ENCODE measurements at places on chromosomes 1 and 21. TPM values are rescaled to one million over a fixed set of nuclear protein-coding genes. Genes with fewer than 3 reads are reported as not detected.

DNA sequence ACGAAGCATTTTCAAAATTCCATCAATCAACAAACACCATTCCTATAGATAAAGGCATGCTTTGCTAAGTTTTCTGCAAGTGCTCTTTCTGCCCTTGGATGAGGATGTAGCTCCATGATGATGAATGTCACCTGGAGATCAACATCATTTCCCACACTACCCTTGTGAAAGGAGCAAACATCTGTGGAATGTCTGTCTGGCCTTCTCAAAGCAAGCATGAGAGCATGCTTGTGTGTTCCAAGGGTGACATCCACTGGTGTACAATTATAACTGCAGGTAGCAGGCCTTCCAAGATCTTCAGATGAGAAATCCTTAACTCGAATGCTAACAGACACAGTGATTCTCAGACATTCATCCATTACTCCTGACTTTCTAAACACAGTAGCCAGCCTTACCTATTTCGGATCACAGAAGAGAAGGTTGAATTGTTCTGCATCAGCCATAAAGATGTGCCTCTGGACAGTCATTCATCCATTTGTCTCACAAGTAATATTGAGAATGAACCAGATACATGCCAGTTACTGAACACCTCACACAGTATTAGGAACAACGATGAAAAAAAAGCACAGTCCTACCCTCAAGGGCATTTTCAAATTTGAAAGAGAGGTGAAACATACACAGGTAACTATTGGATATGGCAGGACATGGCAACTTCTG, 162.4 kb downstream of the TPR start:
- no peak for DNase-seq
- no peak overlapping the region for H3K27ac ChIP-seq
- H3K4me3 ChIP-seq: no peak overlapping the region
- H3K36me3 ChIP-seq: no peaks in the 10 kb centered on the region
- no peaks in the 10 kb centered on the region for H3K4me1 ChIP-seq
- peaks cover 3% of the 10 kb centered on the region for H3K27me3 ChIP-seq

- H3K36me3 ChIP-seq: no peaks in the 10 kb centered on the region
- no peak for DNase-seq
- H3K4me3 ChIP-seq: no peak overlapping the region
- peaks cover 21% of the 10 kb centered on the region for H3K4me1 ChIP-seq
- no peaks in the 10 kb centered on the region for H3K27me3 ChIP-seq
- H3K27ac ChIP-seq: no peak overlapping the region
Measured at GRCh38 chr1:89863165-89863830, 42.5 kb downstream of the LRRC8D start.

The SSX2IP gene
- 10.4 TPM for total RNA-seq

DNA sequence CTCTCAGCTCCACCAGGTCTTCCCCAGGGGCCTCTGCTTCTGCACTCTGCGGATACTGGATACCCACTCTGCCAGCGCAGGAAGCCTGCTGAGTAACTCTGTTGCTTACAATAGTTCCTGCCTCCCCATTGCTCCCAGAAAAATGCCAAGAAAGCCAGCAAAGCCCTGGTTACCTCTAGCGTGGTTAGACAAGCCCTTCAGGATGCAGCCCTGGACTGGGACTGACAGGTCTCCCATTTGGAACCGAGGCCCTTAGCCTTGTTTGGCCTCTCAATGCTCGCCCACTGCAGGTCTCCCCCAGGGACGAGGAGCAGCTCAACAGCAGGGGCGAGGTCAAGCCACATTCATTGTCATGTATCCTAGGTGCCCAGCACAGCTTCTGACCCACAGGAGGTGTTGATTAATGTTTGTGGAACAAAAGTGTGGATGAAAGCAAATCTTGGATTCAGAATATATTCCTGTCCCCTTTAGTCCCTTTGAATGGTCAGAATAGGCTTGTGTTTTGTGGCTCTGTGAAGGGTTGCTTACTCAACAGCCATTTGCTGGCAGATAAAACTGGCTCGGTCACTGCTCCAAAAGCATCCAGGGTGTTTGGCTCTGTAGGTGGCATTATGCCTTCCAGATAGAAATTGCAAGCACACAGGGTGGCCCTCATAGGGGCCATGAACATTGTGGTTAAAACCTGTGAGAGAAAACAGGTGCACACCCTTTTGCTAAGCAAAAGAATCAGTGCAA, 58.9 kb downstream of the C1orf198 start:
- no peak overlapping the region for H3K4me3 ChIP-seq
- no peaks in the 10 kb centered on the region for H3K27me3 ChIP-seq
- no peak for DNase-seq

DNA sequence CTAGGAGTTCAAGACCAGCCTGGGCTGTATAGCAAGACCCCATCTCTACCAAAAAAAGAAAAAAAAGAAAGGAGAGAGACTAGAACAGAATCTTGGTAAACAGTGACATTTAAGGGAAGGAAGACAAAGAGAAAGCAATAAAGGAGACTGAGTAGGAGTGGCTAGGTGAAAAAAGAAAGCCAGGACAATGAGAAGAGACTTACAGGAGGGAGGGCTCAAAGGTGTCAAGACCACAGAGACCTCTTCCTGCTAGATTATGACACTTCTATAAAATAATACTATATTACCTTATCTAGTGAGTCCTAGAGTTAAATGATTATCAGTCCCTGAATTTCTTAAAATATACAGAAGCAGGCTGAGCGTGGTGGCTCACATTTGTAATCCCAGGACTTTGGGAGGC, 10.1 kb upstream of the EPRS1 start:
- no peaks in the 10 kb centered on the region for H3K27me3 ChIP-seq
- H3K36me3 ChIP-seq: peaks cover 4% of the 10 kb centered on the region
- peaks cover 5% of the 10 kb centered on the region for H3K4me1 ChIP-seq
- H3K4me3 ChIP-seq: no peak overlapping the region
- DNase-seq: no peak

DNA sequence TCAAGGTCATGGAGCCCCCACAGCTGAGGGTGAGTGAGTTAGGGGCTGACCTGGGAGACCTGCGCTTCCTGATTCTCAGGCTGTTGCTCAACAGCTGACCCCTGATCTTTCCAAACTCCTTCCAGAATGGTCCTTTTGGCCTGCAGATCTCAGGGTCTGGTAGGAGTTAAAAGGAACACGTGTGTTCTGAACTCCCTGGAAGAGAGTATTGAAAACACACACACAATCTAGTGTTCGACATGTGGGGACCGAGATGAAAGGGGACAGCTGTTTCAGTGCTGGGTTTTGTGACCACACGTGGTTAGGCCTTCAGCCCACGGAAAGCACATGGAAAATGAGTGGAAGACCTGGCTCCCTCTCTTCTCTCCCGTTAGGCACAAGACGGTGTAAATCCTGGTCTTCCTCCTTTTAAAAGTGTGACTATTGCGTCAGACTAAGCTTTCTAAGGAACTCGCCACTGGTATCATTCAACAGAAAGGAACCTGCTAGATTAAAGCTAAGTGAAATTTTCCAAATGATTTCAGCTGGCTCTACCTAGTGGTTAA, 49.6 kb downstream of the RUNX1 start:
- peaks cover 73% of the 10 kb centered on the region for H3K4me1 ChIP-seq
- no peak overlapping the region for H3K27ac ChIP-seq
- H3K36me3 ChIP-seq: no peaks in the 10 kb centered on the region

Measured in CD8-positive, alpha-beta memory T cell (primary cell).